ENCODE measurements at places on chromosomes 6 and 20.

GRCh38 chr20:25408170-25408547 is 686 bp downstream of the GINS1 start:
- no peak for DNase-seq

GRCh38 chr20:38246357-38247165 is 14.0 kb downstream of the KIAA1755 start:
- DNase-seq = peak; percentile 34

- no peak for DNase-seq
Measured at GRCh38 chr6:3797231-3798054, 45.9 kb upstream of the PXDC1 start.

DNA sequence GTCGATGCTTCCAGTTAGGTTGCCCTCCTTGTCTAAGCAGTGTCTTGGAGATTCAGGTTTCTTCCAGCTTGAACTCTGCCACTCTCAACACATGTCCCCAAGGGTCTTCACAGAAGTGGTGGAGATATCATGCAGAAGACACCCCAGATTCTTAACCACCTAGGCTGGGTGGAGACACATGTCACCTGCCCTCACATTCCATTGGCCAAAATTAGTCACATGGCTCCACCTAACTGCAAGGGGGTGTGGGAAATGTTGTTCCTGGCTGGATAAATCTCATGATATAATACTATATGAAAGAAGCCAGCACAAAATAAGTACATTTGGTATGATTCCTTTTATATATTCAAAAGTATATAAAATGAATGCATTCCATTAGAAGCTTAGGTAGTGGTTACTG is 52.9 kb upstream of the SNRPB2 start:
- no peak for DNase-seq

- DNase-seq = peak; percentile 41
Measured at GRCh38 chr6:161137839-161138542, 135.9 kb downstream of the AGPAT4 start.

DNA sequence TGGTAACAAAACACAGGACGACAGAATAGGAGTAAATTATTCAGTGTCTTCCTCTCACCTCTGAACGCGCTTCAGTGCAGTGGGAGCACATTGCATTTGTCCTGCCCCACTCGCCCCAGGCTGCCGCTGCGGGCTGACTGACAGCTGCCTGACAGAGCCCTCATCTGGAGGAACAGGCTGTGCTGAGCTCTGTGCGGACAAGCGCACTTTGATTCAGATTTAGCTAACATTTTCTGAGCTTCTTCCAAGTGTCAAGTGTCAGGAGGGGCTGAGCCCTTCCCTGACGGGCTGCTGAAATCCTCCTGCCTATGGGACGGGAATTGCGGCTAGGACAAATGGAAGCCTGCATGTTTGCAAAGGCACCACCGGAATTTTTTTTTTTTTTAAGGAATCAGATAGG is 383.0 kb upstream of the CDH4 start:
- DNase-seq = no peak

DNA sequence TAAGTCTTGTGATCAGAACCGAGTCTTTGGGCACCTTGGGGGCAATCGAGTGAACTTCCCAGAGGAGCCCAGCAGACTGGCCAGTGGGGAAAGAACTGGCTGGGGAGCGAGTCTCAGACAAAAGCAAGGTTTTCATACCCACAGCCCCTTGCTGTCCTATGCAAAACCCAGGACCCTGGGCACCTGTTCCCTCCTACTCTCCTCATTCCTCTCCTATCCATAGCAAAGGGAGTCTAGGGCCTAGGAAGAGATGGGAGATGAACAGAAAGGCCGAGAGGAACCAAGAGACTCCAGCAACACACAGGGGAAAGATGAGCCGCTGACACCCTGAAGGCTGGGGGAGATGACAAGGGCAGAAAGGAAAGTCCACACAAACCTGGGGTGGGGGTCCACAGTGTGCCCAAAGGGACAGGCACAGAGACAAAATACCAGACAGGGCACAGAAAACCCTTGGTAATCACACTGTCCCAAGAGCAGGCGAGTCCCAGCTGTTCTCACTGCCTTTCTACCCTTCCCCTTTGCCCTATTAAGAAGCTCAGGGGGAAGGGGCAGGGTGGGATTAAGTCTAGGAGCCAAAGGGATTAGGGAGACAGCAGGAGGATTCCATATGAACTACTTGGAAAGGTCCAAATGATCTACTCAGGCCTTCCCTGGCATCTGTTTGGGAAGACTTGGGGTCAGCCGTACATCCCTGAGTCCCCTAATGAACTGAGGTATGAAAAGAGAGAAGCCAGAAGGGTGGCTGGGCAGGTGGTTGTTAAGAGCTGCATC is 6.5 kb downstream of the PPP1R18 start:
- no peak for DNase-seq

GRCh38 chr6:120122401-120122800 is 772.8 kb upstream of the MAN1A1 start:
- DNase-seq = no peak

Data from Ammon's horn (tissue), 1 donor.